SJSA1 (cell line): ENCODE measurements at places on chromosomes 16 and 17. TPM values are rescaled to one million over a fixed set of nuclear protein-coding genes. Genes with fewer than 3 reads are reported as not detected.
A peak's percentile ranks its signal among the peaks of the same experiment; 100 is the strongest.

GRCh38 chr16:4114257-4115208 is 1.7 kb downstream of the ADCY9 start:
- peaks cover 44% of the 10 kb centered on the region for H3K4me1 ChIP-seq
- peak overlapping the region; percentile 73 for H3K4me3 ChIP-seq
- H3K27ac ChIP-seq, result no peak overlapping the region
- no peaks in the 10 kb centered on the region for H3K27me3 ChIP-seq
- peaks cover 29% of the 10 kb centered on the region for H3K36me3 ChIP-seq
- DNase-seq, result no peak

GRCh38 chr17:32349503-32349853 is 479 bp upstream of the ZNF207 start:
- H3K4me3 ChIP-seq, result peak overlapping the region; percentile 74
- DNase-seq, result no peak
- H3K27ac ChIP-seq, result peak overlapping the region; percentile 98
- H3K4me1 ChIP-seq, result peaks cover 11% of the 10 kb centered on the region
- no peaks in the 10 kb centered on the region for H3K27me3 ChIP-seq

DNA sequence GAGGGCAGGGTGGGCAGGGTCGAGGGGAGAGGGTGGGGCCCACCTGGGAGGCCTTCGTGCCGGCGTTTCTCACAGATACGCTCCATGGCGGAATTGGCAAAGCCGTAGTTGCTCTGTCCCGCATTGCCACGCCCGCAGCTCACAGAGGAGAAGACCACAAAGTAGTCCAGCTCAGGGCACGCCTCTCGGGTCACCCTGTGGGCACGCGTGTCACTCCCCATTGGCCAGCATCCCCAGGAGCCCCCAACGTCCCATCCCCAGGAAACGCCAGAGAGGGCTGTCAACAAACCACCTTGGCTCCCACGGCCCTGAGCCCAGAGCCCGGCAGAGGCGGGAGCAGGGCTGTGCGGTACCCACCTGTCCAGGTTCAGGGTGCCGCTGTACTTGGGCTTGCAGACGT is 16.1 kb downstream of the FASN start:
- H3K36me3 ChIP-seq, result peaks cover 89% of the 10 kb centered on the region
- no peak for DNase-seq
- no peak overlapping the region for H3K27ac ChIP-seq
- H3K4me3 ChIP-seq, result no peak overlapping the region
- no peaks in the 10 kb centered on the region for H3K4me1 ChIP-seq

GRCh38 chr16:79137426-79137939 is 463.1 kb downstream of the MAF start:
- DNase-seq, result no peak
- no peak overlapping the region for H3K4me3 ChIP-seq
- no peaks in the 10 kb centered on the region for H3K36me3 ChIP-seq
- no peaks in the 10 kb centered on the region; the same call in 1 of the 2 replicates for H3K27me3 ChIP-seq

DNA sequence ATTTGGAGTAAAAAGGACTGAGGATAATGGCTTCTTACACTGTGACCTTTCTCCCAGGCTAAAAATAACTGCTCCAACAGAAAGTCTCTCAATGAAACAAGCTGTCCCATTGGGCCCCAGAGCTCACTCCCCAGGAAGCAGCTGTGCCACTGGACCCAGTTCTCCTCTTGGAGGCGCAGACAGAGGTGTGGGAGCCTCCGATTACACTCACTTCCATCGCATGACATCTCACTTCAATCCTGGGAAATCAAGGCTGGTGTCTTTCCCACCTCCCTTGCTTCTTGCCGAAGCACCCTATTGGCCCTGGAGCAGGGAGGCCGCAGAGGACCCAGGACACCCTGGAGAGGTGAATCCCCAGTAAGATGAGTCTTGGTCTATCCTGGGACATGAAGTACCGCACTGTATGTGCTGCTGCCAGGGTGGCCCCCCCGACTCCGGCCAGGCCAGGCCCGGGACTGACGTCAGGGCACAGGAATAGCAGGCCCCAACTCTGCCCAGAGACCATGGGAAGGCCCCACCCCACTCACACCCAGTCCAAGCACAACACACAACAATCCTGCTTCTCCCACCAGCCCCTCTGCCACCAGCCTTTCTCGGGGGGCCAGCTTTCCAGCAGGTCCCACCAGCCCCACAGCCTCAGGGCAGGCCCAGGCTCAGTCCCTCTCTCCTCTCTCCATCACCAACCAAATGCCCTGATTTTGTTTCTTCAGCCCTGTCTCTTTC is 29.5 kb downstream of the SRL start:
- no peak overlapping the region for H3K4me3 ChIP-seq
- H3K27ac ChIP-seq, result peak overlapping the region; percentile 72
- H3K27me3 ChIP-seq, result no peaks in the 10 kb centered on the region

GRCh38 chr16:7714775-7715174 is 382.1 kb downstream of the RBFOX1 start:
- no peaks in the 10 kb centered on the region for H3K4me1 ChIP-seq
- DNase-seq, result no peak
- no peaks in the 10 kb centered on the region for H3K27me3 ChIP-seq
- no peak overlapping the region for H3K4me3 ChIP-seq
- no peaks in the 10 kb centered on the region for H3K36me3 ChIP-seq
- H3K27ac ChIP-seq, result no peak overlapping the region

- H3K27ac ChIP-seq, result no peak overlapping the region
- H3K4me3 ChIP-seq, result no peak overlapping the region
- H3K27me3 ChIP-seq, result no peaks in the 10 kb centered on the region; the same call in 1 of the 2 replicates
- H3K36me3 ChIP-seq, result no peaks in the 10 kb centered on the region
- no peaks in the 10 kb centered on the region for H3K4me1 ChIP-seq
- DNase-seq, result no peak
Measured at GRCh38 chr17:2825253-2825970, 29.2 kb downstream of the RAP1GAP2 start.

GRCh38 chr16:47774661-47775060 is 313.5 kb downstream of the PHKB start:
- H3K27me3 ChIP-seq, result no peaks in the 10 kb centered on the region
- no peak overlapping the region for H3K4me3 ChIP-seq
- no peaks in the 10 kb centered on the region for H3K36me3 ChIP-seq
- DNase-seq, result peak; percentile 48
- H3K4me1 ChIP-seq, result peaks cover 12% of the 10 kb centered on the region; the same call in 1 of the 2 replicates

- DNase-seq, result no peak
- H3K27me3 ChIP-seq, result no peaks in the 10 kb centered on the region
- H3K36me3 ChIP-seq, result peaks cover 20% of the 10 kb centered on the region
- H3K4me3 ChIP-seq, result no peak overlapping the region
- H3K4me1 ChIP-seq, result peaks cover 22% of the 10 kb centered on the region
Measured at GRCh38 chr17:75995385-75995925, 5.2 kb upstream of the CDK3 start.

OTOP2 gene
- total RNA-seq, result not detected in 2 replicates

GRCh38 chr17:74020522-74020921 is 183.0 kb upstream of the RPL38 start:
- no peak overlapping the region for H3K4me3 ChIP-seq
- no peaks in the 10 kb centered on the region for H3K36me3 ChIP-seq
- no peaks in the 10 kb centered on the region for H3K4me1 ChIP-seq
- DNase-seq, result no peak
- H3K27me3 ChIP-seq, result peaks cover 43% of the 10 kb centered on the region
- no peak overlapping the region for H3K27ac ChIP-seq

GRCh38 chr17:6666077-6666521 is 14.5 kb downstream of the C17orf100 start:
- peak; percentile 66 for DNase-seq
- H3K36me3 ChIP-seq, result no peaks in the 10 kb centered on the region
- no peak overlapping the region for H3K4me3 ChIP-seq
- peaks cover 17% of the 10 kb centered on the region for H3K27me3 ChIP-seq
- no peaks in the 10 kb centered on the region for H3K4me1 ChIP-seq

DNA sequence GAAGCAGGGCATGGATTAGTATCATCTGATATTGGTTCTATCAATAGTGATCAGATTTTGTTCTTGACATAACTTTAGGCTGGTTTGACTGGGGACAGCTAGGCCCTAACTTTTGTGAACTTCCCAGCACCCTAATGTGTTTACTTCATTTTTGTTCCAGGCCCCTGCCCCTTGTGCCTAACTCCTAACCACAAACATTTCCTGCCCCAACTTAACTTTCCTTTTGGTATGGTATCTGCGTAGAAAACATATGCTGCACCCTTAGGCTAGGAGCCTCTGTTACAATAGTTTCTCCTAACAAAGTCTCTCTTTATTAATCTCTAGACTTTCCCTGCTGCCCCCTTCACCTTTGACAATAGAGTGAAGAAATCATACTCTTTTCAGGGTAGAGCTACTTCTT is 2.5 kb downstream of the ADPRM start:
- H3K4me1 ChIP-seq, result peaks cover 8% of the 10 kb centered on the region; the same call in 1 of the 2 replicates
- H3K36me3 ChIP-seq, result peaks cover 17% of the 10 kb centered on the region
- DNase-seq, result no peak
- H3K27me3 ChIP-seq, result no peaks in the 10 kb centered on the region

ARHGAP23 gene
- total RNA-seq, result 24.9 and 56.4 TPM in 2 replicates

- peaks cover 4% of the 10 kb centered on the region; the same call in 1 of the 2 replicates for H3K4me1 ChIP-seq
- peaks cover 61% of the 10 kb centered on the region for H3K36me3 ChIP-seq
- DNase-seq, result no peak
- H3K27me3 ChIP-seq, result no peaks in the 10 kb centered on the region
- no peak overlapping the region for H3K27ac ChIP-seq
Measured at GRCh38 chr16:71675380-71675779, 49.1 kb downstream of the PHLPP2 start.

GDPD1 gene
- 0.78 and 1.2 TPM in 2 replicates for total RNA-seq

CLEC18B gene
- not detected in 2 replicates for total RNA-seq

ATPAF2 gene
- 17.8 and 44.4 TPM in 2 replicates for total RNA-seq
